ENCODE measurements at places on chromosomes 4 and X. TPM values are rescaled to one million over a fixed set of nuclear protein-coding genes. Genes with fewer than 3 reads are reported as not detected.

Gene NUDT10
- 1.4 TPM for total RNA-seq

Gene CHST7
- 33.1 TPM for total RNA-seq

Gene TMPRSS11F
- not detected for total RNA-seq

Gene CT83
- not detected for total RNA-seq

Gene SYTL5
- not detected for total RNA-seq

Gene AKAP4
- not detected for total RNA-seq

Gene PTCHD1
- 0.19 TPM for total RNA-seq

Gene PRDM8
- 0.73 TPM for total RNA-seq

GRCh38 chr4:63921561-63921960 lies 487.7 kb downstream of the TECRL start:
- DNase-seq = no peak

GRCh38 chr4:38681281-38681991 lies 17.4 kb downstream of the KLF3 start:
- no peak for DNase-seq

DNA sequence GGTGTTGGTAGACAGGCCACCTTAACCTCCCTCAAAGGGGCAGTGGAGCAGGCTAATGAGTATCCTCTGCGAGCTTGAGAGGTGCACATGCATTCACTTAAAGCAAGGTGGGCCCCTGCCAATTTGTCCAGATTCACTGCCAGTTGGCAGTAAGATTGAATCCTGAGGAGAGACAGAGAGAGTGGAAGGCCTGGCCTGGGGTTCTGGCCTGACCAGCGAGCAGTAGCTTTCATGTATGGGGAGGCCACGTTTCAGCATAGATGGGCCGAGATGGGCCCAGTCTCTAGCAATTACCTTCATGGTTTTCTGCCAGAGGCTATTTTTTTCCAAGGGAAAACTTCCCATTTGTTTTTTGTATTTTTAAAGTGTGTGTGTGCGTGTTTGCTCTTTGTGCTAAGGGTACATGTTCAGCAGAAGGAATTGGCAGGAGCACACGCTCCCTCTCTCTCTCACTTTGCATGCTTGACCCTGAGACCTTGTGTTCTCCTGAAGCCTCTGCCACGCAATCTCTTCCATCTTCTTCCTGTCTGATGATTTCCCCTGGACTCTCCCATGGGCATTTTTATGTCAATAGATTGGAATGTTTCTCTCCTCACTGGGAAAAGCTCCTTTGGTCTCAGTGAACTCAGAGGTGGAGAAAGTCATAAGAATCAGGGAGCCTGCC lies 215.8 kb upstream of the SFRP2 start:
- DNase-seq = no peak

GRCh38 chrX:8042304-8042703 lies 115.1 kb upstream of the PNPLA4 start:
- no peak for DNase-seq

GRCh38 chrX:42536286-42536685 lies 241.7 kb downstream of the PPP1R2C start:
- no peak for DNase-seq

- no peak for DNase-seq
Observed at GRCh38 chr4:3481783-3482393, 18.8 kb downstream of the DOK7 start.

DNA sequence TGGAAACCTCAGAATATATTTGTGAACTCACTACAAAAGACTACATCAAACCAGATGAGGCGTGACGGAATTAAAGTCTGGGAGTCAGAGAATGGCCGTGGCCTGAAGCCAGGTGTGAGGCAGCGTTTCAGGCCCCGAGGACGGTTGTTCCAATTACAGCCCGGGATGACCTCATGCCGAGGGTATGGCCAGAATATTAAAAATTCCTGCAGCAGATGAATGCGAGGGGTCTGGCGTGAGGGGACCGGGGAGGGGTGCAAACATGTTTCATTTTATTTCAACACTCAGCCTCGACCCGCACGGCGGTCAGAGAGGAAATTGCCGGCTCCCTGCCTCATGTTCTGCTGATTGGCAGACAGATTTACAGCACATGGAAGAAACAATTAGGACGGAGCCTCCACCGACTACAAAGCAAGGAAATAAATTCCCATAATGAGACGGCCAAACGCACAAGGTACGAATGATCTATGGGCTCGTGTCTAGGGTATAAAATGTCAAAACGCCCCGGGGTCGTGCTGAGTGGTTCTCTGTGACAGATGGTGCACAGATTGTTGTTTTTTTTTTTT lies 289.7 kb downstream of the SHOX start:
- no peak for DNase-seq

DNA sequence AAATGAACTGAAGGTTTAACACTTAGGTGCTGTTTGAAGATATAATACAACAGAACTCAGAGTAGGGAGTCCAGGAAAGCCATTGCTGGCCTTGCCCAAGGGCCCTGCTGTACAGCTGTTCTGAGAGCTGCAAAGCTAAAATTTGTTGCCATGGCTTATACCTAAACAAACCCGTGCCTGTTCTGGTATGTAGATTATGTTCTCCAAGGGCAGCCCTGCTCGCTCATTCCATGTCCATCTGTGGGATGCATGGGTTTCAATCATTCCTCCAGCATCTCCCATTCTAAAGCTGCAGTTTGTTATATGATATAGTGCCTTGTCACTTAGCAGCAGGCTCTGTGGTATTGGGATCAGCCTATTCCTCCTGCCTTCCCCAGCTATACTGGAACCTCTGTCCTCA lies 80.8 kb upstream of the BMPR1B start:
- DNase-seq = no peak

DNA sequence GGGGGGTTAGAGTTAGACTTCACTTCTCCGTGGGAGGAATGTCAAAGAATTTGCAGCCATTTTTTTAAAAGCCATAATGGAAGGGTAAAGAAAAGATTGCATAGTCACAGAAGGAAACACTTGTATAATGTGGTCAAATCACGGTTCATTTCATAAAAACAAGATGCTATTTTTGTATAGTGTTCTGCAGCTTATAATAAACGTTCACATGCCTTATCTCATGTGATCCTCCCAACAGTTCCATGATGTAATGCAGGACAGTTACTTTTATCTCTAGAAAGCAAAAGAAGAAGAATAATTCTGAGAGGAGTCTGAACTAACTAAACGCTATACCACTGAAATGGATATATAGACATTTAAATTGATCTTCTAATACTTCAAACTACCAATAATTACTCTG lies 71.3 kb upstream of the CAMK2D start:
- no peak for DNase-seq
